ENCODE measurements at places on chromosomes 11 and 22. TPM values are rescaled to one million over a fixed set of nuclear protein-coding genes. Genes with fewer than 3 reads are reported as not detected.

DNA sequence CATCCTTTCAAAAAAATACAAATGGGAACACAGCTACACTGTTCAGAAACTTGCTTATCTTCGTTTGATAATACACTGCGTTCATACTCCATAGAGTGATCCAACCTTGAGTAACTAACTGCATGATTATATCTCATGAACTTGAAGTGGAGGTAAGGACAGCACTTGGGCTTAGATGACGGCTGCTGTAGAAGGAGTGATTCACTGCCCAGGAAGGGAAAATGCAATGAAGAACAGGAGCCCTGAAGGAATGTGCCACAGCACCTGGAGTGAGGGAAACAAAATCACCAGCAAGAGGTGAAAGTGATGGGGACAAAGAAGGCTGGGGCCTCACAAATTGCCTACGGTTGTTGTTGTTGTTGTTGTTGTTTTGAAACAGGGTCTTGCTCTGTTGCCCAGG lies 44.1 kb upstream of the SC5D start:
- no peak for DNase-seq
- peaks cover 7% of the 10 kb centered on the region for H3K4me1 ChIP-seq
- no peaks in the 10 kb centered on the region for H3K36me3 ChIP-seq
- H3K27me3 ChIP-seq, result no peaks in the 10 kb centered on the region
- no peak overlapping the region for H3K27ac ChIP-seq
- no peak overlapping the region for H3K4me3 ChIP-seq

GRCh38 chr11:60069450-60069849 lies 13.0 kb downstream of the MS4A3 start:
- H3K4me3 ChIP-seq, result no peak overlapping the region
- H3K27ac ChIP-seq, result no peak overlapping the region
- DNase-seq, result no peak

Gene FCHSD2
- 27.3 TPM for polyA plus RNA-seq

Gene IFITM1
- polyA plus RNA-seq, result 32.0 TPM

Gene SLC25A22
- polyA plus RNA-seq, result 15.8 TPM

Gene LMO1
- 2.0 TPM for polyA plus RNA-seq

Gene KCNC1
- polyA plus RNA-seq, result 0.79 TPM

Gene SAA4
- not detected for polyA plus RNA-seq
